Activated CD8-positive, alpha-beta memory T cell treated with anti-CD3 and anti-CD28 coated beads for 24 hours (primary cell): ENCODE measurements at places on chromosomes 4 and X.

DNA sequence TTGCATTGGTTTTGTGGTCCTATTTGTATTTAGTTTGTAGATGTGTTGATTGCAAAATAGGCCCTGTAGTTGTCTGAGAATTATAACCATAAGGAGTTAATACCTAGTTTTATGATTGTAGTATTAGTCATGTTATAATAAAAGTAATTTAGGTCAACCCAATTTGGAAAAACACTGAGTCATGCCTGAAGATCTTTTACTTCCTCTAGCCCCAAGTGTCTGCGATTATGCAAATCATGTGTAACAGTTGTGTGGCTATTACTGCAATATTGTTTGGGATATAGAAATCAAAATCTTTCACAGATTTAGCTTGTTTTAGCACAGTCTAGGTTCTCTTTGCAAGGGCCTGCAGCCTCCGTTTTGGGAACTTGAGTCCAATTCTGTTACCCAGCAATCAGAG is 12.6 kb downstream of the SRD5A3 start:
- DNase-seq = no peak

- DNase-seq = no peak
These were observed 641.6 kb downstream of the ANKRD50 start for GRCh38 chr4:124070688-124071484.

DNA sequence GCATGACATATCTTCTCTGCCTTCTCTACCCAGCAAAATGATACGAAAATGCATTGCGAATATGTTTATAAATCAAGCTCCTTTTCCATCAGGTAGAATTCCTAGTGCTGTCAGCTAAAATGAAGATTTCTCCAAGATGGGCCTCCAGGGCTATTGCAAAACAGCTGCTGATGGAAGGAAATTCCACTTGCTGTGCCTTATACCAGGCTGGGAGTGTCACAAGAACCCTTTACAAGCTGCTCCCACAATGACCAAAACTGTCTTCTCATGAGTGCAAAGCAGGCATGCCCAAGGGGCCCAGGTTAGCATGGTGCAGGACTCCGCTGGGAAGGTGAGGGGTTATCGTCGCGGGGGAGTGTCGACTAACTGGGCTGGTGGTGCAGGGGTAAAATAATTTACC is 8.7 kb downstream of the HNRNPH2 start:
- DNase-seq = no peak

DNA sequence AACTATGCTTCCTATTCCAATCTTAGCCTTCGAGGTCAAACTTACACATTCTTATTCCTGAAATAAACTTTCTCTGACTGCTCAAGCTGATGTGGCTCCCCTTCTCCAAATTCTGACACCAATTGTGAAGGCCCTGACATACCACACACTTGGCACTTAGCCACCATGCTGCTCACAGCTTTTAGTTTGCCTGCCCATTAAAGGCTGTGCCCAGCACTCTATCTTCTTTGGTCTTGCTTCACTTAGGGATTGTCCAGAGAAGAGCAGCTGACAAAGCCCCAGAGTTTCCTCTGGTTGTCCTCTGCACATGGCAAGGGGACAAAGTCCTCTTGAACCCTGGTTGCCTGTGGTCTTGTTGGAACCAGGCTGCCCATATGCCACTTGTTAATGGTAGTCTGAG is 126.1 kb downstream of the ARHGEF9 start:
- no peak for DNase-seq

GRCh38 chr4:23747281-23747735 is 142.5 kb downstream of the PPARGC1A start:
- DNase-seq = no peak

DNA sequence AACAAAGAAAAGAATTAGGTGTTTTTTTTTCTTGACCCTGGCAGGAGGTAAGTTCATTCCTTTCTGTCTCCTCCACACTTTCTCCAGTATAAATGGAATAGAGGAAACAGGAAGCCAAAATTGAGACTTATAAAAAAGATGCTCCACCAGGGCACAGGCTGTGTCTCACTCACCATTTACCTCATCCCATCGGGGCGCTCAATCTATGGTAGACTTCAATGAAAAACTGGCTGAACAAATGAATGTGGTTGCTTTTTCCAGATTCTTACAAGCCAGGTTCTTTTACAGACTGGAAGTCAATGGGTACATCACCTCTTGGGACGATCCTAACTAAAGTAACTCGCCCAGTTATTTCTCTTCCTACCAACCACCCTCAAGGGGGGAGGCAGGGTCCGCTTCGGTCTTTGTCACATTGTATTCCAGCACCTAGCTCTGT is 685 bp downstream of the COMMD8 start:
- DNase-seq = no peak
